ENCODE measurements at places on chromosomes 7 and 10. TPM values are rescaled to one million over a fixed set of nuclear protein-coding genes. Genes with fewer than 3 reads are reported as not detected.

The ACSM6 gene
- not detected for total RNA-seq

The SKIDA1 gene
- 0.85 TPM for total RNA-seq

The PRRT4 gene
- total RNA-seq = not detected

The TUBAL3 gene
- total RNA-seq = 0.34 TPM

All from A549 treated with Mapracorat at 1 μM for 4 hours (cell line).